ENCODE measurements at places on chromosomes 3 and 15. TPM values are rescaled to one million over a fixed set of nuclear protein-coding genes. Genes with fewer than 3 reads are reported as not detected.
A peak's percentile ranks its signal among the peaks of the same experiment; 100 is the strongest.

The GABPB1 gene
- 25.7 TPM for total RNA-seq

DNA sequence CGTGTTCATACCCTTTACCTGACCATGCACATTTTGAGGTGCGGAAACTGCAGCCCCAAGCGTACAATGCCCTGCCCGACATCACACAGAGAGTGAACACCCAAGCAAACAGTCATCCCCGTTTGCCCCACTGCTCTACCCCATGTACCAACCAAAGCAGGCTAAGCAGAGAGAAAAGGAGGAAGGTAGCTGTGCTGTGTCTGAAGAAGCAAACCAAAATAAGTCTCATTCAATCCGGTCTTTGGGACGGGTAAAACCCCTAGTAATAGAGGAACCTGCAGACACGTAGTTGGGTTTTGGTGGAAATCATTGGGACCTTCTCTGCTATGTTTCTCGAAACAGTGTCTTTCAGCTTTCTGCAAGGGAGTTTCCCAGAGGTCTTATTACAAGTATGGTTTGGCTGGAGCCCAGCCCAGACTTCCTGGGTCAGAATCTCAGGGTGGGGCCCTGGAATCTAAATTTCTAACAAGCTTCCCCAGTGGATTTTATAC lies 164.6 kb upstream of the HES1 start:
- H3K4me3 ChIP-seq: no peak overlapping the region
- H3K4me1 ChIP-seq: no peaks in the 10 kb centered on the region
- no peaks in the 10 kb centered on the region for H3K36me3 ChIP-seq
- H3K27me3 ChIP-seq: peaks cover 10% of the 10 kb centered on the region
- H3K27ac ChIP-seq: no peak overlapping the region

- H3K27me3 ChIP-seq: no peaks in the 10 kb centered on the region
- H3K4me3 ChIP-seq: no peak overlapping the region
- no peak overlapping the region for H3K27ac ChIP-seq
- DNase-seq: no peak
These were observed 251.4 kb upstream of the ROPN1 start for GRCh38 chr3:124243177-124243859.

DNA sequence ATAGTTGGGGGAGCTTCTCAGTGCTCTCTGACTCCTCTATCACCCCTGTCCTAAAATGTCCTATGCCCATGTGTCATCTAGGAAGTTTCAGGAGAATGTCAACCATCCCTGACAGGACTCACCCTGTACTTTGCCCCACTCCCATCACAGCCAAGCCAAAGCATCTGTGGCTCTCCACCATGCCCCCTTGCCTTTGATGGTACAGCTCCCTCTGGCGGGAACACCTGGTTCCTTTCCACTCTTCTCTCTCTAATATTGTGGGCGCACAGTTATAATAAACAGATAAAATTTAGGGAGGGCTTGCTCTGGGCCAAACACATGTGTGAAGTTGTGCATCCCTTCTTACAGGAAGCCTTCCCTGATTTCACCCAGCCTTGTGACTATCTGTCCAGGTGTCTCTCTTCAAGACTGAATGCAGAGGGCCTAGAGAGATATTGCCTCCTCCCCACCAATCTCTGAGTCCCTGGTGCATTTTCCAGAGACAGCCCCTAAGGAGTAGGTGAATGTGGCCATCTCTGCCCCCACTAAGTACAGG lies 62.8 kb downstream of the ISG20 start:
- peaks cover 10% of the 10 kb centered on the region for H3K27me3 ChIP-seq
- no peak overlapping the region for H3K27ac ChIP-seq
- peaks cover 12% of the 10 kb centered on the region for H3K4me1 ChIP-seq
- H3K4me3 ChIP-seq: no peak overlapping the region

- H3K27ac ChIP-seq: no peak overlapping the region
- H3K4me1 ChIP-seq: no peaks in the 10 kb centered on the region
- no peaks in the 10 kb centered on the region for H3K36me3 ChIP-seq
These were observed 126.7 kb downstream of the TUSC7 start for GRCh38 chr3:116836286-116836685.

DNA sequence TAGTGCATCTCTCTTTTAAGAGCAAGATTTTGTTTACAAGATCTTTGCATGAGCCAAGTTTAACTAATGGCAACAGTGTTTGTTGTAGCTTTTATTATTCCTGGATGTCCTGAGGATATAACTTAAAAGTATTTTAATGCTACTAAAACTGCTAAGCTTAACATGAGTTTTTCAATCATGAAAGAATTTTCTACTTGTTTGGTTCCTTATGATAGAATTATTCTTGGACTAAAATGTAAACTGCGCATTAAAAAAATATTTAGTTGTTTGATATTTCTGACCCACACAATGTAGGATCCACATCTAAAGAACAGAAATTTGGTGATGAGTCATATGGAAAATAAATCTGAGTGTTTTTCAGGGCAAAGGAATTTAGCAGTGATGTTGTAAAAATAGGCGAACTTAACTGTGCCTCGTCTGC lies 70.8 kb downstream of the RAP2B start:
- H3K36me3 ChIP-seq: no peaks in the 10 kb centered on the region
- no peak for DNase-seq
- no peak overlapping the region for H3K4me3 ChIP-seq
- H3K27ac ChIP-seq: no peak overlapping the region
- H3K27me3 ChIP-seq: no peaks in the 10 kb centered on the region

DNA sequence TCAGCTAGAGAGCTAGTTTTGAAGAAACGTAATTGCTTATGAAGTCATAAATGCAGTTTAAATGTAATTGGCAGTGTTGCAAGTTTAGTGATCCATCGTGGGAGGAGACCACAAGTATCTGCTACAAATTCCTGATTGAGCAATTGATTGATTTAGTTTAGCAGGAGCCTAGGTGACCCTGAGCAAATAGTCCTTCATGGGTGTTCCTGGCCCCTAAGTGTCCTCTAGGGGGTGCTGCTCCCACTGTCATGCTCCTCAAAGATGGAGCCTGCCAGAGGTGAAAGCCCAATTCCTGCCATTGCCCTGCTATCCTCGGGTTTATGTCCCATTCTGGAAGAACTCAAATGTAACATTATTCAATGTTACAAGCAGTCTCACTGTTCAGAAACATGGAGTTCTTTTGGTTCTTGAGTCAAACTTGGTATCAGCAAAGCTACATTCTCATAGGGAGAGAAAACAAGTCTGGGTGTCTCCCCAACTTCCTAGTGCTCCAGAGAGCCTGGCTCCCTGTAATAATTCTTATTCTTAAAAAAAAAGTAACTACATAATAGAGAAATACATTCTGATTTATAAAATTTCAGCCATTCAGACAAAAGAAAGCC lies 29.8 kb upstream of the SENP5 start:
- no peak overlapping the region for H3K27ac ChIP-seq

GRCh38 chr3:111568911-111569310 lies 26.2 kb downstream of the ZBED2 start:
- H3K36me3 ChIP-seq: peaks cover 47% of the 10 kb centered on the region
- no peak overlapping the region for H3K4me3 ChIP-seq
- DNase-seq: no peak
- H3K27me3 ChIP-seq: no peaks in the 10 kb centered on the region
- H3K4me1 ChIP-seq: peaks cover 16% of the 10 kb centered on the region

GRCh38 chr3:99607151-99607550 lies 31.2 kb upstream of the COL8A1 start:
- no peaks in the 10 kb centered on the region for H3K4me1 ChIP-seq
- no peak overlapping the region for H3K27ac ChIP-seq
- H3K27me3 ChIP-seq: no peaks in the 10 kb centered on the region
- no peak for DNase-seq

DNA sequence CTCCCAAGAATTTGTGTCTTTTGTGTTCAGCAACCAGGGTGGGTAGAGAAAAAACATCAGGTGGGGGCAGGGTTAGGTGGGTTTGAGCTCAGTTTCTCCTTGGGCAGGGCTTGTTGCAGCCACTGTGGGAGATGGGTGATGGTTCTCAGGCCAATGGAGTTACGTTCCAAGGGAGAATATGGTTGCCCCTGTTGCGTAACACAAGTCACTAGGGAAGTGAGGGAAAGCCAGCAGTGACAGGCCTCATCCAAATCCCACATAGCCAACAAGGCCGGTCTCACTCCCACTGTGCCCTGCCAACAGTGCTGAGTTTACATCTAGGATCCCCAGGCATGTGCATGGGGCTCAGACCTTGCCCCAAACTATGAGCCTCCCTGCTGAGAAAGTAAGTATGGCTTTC lies 7.9 kb upstream of the FBXL2 start:
- DNase-seq: no peak
- H3K4me1 ChIP-seq: no peaks in the 10 kb centered on the region
- no peaks in the 10 kb centered on the region for H3K36me3 ChIP-seq
- H3K27ac ChIP-seq: no peak overlapping the region

GRCh38 chr3:51860703-51861665 lies at the start of gene IQCF2:
Gene IQCF2, plus strand, starts transcription at chr3:51861615. Its CDS starts 52 bp downstream, at chr3:51861667.
- H3K36me3 ChIP-seq: no peaks in the 10 kb centered on the region
- no peak within 1 kb of the TSS for H3K27ac ChIP-seq
- no peaks in the 10 kb centered on the region for H3K4me1 ChIP-seq
- DNase-seq: no peak
- H3K4me3 ChIP-seq: no peak within 1 kb of the TSS
- no peaks in the 10 kb centered on the region for H3K27me3 ChIP-seq

GRCh38 chr3:76438971-76439370 lies 600.9 kb upstream of the ROBO2 start:
- no peak overlapping the region for H3K4me3 ChIP-seq
- no peaks in the 10 kb centered on the region for H3K27me3 ChIP-seq
- H3K4me1 ChIP-seq: no peaks in the 10 kb centered on the region

DNA sequence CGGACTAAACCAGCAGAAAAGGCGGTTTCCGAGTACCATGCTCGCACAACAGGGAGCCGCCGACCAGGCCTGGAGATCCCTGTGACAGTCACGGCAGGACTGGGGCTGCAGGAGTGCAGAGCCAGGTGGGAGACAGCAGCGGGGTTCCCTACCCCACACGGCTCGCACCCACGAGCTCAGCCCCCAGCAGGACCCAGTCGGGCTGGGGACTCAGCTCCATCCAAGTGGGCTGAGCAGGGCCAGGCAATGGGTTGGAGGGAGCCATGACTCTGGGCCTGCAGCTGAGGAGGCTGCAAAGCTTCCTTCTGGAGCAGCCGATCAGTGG lies 15.8 kb downstream of the XXYLT1 start:
- no peaks in the 10 kb centered on the region for H3K27me3 ChIP-seq
- no peak overlapping the region for H3K27ac ChIP-seq
- no peaks in the 10 kb centered on the region for H3K36me3 ChIP-seq
- DNase-seq: no peak
- peaks cover 33% of the 10 kb centered on the region for H3K4me1 ChIP-seq

DNA sequence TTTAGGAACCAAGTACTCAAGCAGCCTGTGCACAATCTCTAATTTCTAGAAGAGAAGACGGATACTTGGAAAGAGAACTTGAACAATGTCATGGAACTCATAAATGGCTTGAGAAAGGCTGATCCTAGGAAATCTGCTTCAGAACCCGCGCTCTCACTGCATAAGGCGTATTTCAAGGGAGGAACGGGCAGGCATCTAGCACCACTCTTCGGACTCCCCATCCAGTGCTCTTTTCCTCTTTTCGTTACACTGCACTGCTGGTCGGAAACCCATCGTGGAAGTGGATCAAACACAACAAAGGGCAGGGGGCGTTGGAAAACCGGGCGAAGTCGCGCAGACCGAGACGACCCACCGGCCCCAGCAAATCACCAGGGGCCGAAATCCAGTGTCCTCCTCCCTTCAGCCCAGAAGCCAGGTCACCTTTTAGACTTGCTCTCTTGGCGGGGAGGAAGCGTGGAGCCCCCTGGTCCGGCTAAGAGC lies 539 bp upstream of the TLNRD1 start:
- H3K4me3 ChIP-seq: peak overlapping the region; percentile 97
- H3K4me1 ChIP-seq: peaks cover 41% of the 10 kb centered on the region
- H3K27me3 ChIP-seq: no peaks in the 10 kb centered on the region
- H3K36me3 ChIP-seq: peaks cover 5% of the 10 kb centered on the region
- H3K27ac ChIP-seq: peak overlapping the region; percentile 96
- DNase-seq: no peak

Measured in CD4-positive, alpha-beta T cell (primary cell).